Activated T-helper 2 cell treated with anti-CD3 and anti-CD28 coated beads, Interferon-gamma antibody, Interleukin-2, Interleukin-4, amounts not matched to agents 10 μg/mL and 5 μg/mL and 100 μg/mL, durations not matched to agents 14 hours and 24 hours and 36 hours (primary cell): ENCODE measurements at places on chromosomes 12 and 14.

DNA sequence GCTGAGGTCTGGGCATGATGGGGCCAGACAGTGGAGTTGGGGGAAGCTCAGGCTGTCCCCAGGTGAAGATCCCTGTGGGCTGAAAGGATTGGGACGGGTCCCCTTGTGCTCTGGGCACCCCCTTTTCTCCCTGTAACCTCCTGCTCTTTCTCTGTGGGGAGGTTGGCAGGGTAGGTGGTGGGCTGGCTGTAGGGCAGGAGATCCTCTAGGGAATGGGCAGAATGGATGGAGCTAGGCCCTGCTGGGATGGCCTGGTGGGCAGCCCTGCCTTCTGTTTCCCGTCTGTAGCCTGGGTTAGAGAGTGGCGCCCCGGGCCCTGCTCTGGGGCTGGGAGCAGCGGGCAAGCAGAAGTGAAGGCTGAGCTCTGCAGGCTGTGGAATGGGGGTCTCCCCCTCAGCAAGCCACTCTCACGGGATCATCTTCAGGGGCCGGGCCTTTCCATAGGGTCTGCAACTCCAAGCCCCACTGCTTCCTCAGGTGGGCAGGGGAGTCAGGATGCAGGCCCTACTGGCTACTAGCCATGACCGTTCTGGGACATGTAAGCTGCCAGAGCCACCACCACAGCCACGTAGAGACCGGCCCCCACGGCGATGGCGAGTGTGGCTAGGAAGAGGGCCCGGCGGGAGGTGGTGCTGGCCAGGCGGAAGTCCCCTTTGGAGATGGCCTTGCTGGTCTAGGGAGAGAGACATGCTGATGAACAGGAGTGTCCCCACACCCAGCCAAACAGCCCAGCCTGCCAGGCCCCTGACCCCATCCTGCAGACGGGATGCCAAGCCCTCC is 18.8 kb downstream of the SYNDIG1L start:
- DNase-seq: no peak

DNA sequence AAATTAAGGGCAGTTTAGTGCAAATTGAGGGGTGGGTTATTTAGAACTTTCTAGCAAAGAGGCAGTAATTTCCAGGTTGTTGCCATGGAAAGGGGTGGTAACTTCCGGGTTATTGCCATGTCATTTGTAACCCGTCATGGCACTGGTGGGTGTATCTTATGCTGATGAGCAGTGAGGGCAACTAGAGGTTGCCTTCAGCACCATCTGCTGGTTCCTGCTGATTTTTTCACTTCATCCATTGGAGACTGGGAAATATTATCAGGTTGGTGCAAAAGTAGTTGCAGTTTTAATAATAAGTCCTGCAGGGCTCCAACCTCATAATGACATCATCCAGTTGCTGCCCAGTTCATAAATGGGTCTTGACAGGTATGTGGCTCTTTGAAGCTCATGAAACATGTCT is 24.4 kb upstream of the SERPINA4 start:
- no peak for DNase-seq

GRCh38 chr12:57152639-57153038 is 5.2 kb upstream of the LRP1-AS start:
- DNase-seq: no peak

DNA sequence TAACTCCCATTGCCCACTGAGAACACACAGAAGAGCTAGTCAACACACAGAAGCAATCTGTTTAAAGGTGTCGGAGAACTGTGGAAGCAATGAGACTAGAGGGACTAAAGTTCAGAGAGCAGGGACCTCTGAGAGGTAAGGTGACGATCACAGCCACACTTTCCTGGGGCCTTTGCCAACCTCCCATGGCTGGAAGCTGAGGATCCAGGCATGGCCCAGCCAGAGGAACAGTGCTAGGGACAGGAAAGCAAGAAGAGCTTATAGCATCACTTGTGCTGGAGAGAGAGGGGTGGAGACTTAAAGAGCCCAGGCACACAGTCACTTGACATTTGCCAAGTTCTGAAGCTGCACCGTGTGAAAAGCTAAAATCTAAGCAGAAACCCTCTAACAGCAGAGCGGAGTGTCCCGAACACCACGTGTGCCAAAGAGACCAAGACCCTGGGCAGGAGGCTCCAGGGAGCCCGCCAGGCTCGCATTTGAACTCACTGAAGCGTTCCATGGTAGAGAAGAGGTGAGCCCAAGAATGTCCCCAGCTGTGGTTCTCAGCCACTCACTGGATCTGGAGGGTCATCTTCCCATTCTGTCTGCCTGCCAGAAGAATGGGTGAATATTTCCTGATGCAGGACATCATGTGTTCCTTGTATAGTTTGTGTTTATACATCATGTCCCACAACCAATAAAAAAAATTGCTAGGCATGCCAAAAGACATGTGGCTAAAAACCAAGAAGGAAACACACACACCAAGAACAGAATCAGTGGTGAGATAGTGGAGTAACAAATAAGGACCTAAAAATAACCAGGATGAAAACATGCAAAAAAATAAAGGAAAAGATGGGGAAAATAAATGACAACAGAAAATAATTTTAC is 174.0 kb upstream of the C14orf180 start:
- no peak for DNase-seq

GRCh38 chr12:55930771-55931316 is at the start of gene DGKA:
DGKA (plus strand) TSS chr12:55931162; CDS start chr12:55936504, 5,342 bp downstream.
- DNase-seq: peak; percentile 71
